Right hindlimb (tissue), 1 donor: ENCODE measurements at places on chromosomes 11 and 22.

DNA sequence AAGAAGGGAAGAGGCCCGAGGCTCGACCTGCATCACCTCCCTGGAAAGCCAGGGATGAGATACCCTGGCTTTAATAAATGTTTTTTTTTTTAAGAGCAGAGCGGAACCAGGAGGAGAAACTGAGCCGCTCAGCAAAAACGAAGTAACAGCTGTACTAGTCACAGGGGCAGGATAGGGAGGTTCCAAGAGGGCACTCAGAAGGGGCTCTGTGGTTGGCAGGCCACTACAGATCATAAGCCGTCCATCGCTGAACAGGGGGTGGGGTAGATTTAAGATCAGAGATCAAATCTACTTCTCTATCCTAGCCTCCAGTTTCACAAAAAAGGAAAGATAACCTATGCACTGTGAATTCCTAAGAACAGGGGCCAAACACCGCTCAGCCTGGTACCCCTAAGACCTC, 625 bp downstream of the EIF3D start:
- DNase-seq = no peak

DNA sequence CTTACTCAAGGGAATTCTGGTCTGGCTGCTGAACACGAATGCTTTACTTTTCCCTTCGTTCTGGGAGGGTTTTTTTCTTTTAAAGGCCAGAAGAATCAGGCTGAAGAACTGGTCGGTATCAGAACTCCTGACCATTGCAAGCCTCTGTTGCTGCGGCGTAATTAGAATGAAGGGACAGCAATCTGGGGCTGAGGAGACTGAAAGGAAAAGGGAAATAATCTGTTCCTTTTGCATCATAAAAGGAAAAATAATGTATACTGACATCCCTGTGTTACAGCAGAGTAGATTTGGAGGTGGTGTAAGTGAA, 670 bp downstream of the SC5D start:
- no peak for DNase-seq

DNA sequence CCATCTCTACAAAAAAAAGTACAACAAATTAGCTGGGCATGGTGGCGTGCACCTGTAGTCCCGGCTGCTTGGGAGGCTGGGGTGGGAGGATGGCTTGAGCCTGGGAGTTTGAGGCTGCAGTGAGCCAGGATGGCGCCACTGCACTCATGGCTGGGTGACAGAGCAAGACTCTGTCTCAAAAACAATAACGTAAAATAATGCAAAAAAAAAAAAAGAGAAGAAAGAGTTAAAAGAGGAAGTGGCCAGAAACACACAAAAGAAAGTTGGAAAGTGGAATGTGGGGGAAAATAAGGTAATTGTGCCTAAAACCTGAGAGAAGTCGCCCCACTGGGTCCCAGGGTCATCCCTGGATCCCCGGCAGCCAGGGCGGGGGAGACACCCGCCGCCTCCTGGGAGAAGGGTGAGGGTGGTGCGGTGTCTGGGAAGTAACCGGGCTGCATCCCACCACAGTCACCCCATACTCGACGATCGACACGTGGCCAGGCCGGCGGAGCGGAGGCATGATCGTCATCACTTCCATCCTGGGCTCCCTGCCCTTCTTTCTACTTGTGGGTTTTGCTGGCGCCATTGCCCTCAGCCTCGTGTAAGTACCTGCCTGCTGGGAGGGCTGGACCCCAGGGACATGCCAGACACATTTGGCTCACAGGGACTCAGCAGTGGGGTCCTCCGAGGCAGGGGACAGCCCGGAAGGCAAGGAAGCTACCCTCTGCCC, 8.1 kb downstream of the UPK3A start:
- DNase-seq = no peak

- peak; percentile 59 for DNase-seq
Measured at GRCh38 chr11:109939166-109939810, 153.9 kb upstream of the ZC3H12C start.
